Activated CD4-positive, alpha-beta memory T cell treated with anti-CD3 and anti-CD28 coated beads, Interleukin-2, amount 10 ng/mL, durations not matched to agents 7 days and 5 days (primary cell): ENCODE measurements at places on chromosomes 12 and 14.

DNA sequence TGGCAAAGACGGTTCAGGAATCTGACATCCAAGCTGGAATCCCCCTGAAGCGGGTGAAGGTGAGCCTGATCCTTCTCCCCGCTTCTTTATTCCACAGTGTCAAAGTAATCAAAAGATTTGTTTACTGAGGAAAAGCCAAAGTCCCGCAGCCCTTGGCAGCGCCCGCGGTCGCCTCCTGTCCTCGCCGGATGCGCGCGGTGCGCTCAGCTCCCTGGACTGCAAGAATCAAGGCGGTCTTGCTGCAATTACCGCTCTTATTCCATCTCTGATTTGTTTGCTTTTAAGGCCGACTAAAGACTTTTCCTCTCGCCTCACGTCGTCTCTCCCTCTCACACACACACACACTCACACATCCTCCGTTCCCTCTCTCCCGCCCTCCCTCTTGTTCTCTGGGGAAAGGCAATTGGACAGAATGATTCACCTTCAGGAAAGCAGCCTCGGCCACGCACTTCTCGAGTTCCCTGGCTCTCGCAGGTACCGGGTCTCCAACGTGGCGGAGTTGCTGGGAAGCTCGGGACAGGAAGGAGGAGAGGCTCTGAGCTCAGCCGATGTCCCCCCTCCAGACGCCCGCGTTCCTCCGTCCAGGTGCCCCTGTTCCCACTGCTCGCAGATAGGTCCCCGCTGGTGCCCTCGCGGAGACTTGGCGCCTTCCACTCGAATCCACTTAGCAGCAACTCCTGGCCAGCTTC is 68.6 kb upstream of the USP15 start:
- peaks cover 70% of the 10 kb centered on the region for H3K27me3 ChIP-seq
- DNase-seq: peak; percentile 23
- peaks cover 24% of the 10 kb centered on the region for H3K4me1 ChIP-seq
- no peak overlapping the region for H3K27ac ChIP-seq
- no peaks in the 10 kb centered on the region for H3K36me3 ChIP-seq

- peaks cover 18% of the 10 kb centered on the region for H3K27me3 ChIP-seq
- no peak overlapping the region for H3K4me3 ChIP-seq
- DNase-seq: no peak
- no peak overlapping the region for H3K27ac ChIP-seq
These were observed 19.8 kb upstream of the CABP1 start for GRCh38 chr12:120620624-120621023.

GRCh38 chr14:61997161-61997560 is 234.9 kb downstream of the SNAPC1 start:
- no peaks in the 10 kb centered on the region for H3K36me3 ChIP-seq
- H3K27ac ChIP-seq: no peak overlapping the region
- no peaks in the 10 kb centered on the region for H3K4me1 ChIP-seq

DNA sequence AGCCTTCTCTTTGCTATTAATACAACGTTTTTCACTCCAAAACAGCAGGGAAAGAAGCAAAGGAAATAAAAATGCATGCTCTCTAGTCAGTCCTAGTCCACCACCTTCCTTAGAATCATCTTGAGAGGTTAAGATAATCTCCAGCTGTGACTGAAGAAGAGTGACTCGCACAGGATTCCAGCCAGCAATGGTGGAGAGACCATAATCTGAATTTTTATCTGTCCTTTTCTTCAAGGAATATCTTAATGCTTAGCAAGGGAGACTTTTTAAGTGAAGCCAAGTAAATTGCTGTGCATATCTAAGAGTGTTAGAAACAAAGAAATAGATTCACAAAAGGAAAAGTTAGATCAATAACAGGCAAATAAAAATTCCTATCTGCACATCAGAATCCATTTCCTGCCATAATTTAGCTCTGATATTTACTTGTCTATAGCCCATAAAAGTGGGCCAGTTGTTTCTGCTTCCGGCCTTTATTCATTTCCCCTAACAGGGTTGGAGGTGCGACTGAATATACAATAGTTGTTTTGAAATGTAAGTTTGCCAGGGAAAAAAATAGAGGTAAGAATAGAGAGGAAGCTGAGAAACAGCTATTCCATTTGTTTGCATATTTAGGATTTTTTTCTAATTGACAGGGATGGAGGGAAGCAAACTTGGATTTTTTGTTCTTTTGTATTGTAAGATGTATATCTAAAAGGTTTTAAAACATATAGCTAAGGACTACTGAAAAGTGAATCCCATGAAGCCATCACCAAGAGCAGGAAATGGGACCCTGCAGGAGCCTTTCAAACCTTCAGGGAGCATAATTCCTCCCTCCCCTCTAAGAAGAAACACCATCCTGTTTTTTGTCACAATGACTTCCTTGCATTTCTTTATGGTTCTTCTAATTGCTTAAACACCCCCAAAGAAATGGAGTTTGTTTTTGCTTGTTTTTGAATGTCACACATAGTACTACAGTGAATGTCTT is 154.0 kb downstream of the ITPR2 start:
- no peak overlapping the region for H3K4me3 ChIP-seq
- no peak overlapping the region for H3K27ac ChIP-seq
- no peaks in the 10 kb centered on the region for H3K4me1 ChIP-seq

- no peaks in the 10 kb centered on the region for H3K36me3 ChIP-seq
- DNase-seq: no peak
- no peaks in the 10 kb centered on the region for H3K27me3 ChIP-seq
These were observed 121.9 kb upstream of the SLC35F4 start for GRCh38 chr14:57987596-57988300.

- no peak overlapping the region for H3K27ac ChIP-seq
- H3K36me3 ChIP-seq: no peaks in the 10 kb centered on the region
- H3K4me1 ChIP-seq: no peaks in the 10 kb centered on the region
- H3K4me3 ChIP-seq: no peak overlapping the region
These were observed 624.4 kb downstream of the KCNH5 start for GRCh38 chr14:62420847-62421246.

DNA sequence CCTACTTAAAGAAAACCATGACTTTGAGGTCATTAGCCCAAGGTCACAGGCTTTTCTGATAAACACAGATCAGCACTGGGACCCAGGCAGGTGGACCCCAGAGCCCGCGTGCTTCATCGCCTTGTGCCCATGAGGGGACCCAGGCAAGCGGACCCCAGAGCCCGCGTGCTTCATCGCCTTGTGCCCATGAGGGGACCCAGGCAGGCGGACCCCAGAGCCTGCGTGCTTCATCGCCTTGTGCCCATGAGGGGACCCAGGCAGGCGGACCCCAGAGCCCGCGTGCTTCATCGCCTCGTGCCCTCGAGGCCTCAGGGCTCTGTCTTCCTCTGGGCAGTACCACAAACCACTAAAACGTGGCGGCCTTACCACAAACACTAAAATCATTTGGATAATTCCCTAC is 31.7 kb downstream of the STX2 start:
- H3K27ac ChIP-seq: no peak overlapping the region
- H3K27me3 ChIP-seq: no peaks in the 10 kb centered on the region
- no peak for DNase-seq

GRCh38 chr14:81018251-81018650 is 62.8 kb downstream of the TSHR start:
- H3K27ac ChIP-seq: no peak overlapping the region
- H3K27me3 ChIP-seq: peaks cover 13% of the 10 kb centered on the region
- DNase-seq: no peak
- no peak overlapping the region for H3K4me3 ChIP-seq
- H3K36me3 ChIP-seq: no peaks in the 10 kb centered on the region

DNA sequence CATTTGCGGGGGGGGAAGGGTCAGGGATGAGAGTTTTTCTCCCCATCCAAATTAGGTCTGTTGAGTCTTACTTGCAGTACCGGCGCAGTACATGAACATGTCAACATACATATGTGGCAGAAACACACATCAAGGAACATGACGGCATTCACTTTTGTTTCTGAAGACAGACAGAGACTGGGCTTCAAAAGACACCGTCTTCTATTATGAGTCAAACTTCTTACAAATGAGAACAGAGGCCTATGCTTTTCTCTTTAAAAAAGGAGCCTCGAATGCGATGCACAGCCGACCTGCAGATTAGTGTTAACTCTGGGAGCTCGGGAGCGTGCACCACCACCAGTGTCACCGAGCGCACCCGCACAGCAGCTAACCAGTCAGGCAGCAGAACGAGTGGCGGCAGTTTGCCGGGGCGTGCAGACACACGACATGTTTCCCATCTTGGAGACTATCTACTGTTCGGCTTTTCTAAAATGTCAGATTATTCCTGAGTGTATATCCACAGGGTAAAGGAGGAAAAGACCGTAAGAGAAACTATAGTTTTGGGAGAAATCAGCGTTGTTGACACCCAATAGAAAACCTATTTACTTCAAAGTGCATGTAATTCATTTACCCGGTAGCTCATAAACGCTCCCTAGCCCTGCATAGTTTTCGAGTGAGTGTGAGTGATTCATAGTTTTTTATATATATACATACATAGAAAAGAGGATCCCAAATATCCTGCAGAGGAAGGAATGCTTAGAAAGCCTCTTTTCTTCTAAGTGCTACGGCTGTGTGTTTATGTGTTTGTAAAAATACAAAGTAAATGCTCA is 33.0 kb downstream of the UBR7 start:
- peaks cover 16% of the 10 kb centered on the region for H3K36me3 ChIP-seq
- no peaks in the 10 kb centered on the region for H3K4me1 ChIP-seq
- no peak overlapping the region for H3K4me3 ChIP-seq
- H3K27ac ChIP-seq: no peak overlapping the region

DNA sequence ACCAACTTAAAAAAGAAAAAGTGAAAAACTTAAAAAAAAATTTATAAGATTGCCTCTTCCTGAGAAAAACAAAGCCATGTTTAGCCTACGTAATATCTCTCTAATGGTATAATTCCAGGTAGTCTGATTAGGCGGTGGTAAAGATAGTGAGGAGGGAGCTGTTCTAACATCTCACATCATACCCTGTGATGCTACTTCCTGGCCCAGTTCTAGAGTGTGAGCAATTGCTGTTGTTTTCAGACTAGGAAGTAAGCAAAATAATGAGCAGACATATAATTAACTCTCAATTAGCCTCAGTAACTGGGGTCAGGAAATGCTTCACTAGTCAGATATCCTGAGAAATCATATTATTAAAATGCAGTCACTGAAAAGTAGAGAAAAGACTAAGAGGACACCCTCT is 113.9 kb downstream of the PHLDA1 start:
- peaks cover 4% of the 10 kb centered on the region for H3K36me3 ChIP-seq
- no peak overlapping the region for H3K27ac ChIP-seq
- peaks cover 16% of the 10 kb centered on the region for H3K4me1 ChIP-seq
- no peaks in the 10 kb centered on the region for H3K27me3 ChIP-seq
- no peak for DNase-seq

GRCh38 chr12:94771199-94771598 is 120.8 kb upstream of the TMCC3 start:
- peaks cover 38% of the 10 kb centered on the region for H3K27me3 ChIP-seq
- no peak for DNase-seq
- H3K4me1 ChIP-seq: peaks cover 8% of the 10 kb centered on the region
- H3K4me3 ChIP-seq: no peak overlapping the region
- no peak overlapping the region for H3K27ac ChIP-seq

DNA sequence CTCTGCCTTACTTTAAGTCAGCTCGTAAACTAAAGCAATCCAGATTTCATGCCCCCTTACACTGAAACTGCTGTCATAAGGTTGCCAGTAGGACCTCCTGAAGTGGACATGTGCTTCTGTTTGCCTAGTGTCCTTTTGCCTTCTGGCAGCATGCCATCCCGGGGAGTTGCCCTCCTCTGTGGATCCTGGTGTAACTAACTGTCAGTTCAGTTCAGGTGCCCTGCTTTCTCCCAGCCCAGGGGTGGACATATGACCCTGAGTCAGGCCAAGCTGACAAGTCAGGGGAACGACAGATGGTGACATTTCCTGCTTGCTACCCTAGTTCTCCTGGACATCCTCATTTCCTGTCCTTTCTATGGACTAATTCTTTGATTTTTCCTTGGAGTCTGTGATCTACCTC is 25.6 kb downstream of the AKAP6 start:
- H3K27ac ChIP-seq: no peak overlapping the region
- DNase-seq: no peak

DNA sequence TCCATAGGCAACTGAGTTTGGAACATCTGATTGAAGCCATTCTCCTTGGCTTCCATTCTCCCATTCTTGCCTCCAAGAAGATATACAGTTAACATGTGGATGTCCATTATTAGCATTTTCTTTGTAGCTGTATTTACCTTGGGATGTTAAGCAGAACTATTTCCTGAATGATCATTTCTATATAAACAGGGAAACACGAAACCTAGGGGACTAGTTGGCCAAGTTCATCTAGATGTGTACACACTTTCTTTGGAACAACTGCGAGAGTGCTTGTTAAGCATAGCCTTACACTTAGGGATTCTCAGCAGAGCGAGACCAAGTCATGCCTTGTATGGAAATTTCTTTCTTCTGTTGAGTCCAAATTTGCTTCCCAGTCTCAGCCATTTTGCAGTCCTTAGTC is 42.1 kb downstream of the DRAM1 start:
- no peak overlapping the region for H3K4me3 ChIP-seq
- no peaks in the 10 kb centered on the region for H3K27me3 ChIP-seq
- no peaks in the 10 kb centered on the region for H3K36me3 ChIP-seq
- no peak for DNase-seq
- H3K4me1 ChIP-seq: peaks cover 7% of the 10 kb centered on the region
- no peak overlapping the region for H3K27ac ChIP-seq
